ENCODE measurements at places on chromosomes 6 and 20.
A peak's percentile ranks its signal among the peaks of the same experiment; 100 is the strongest.

- DNase-seq = no peak
These were observed 586.5 kb downstream of the EPM2A start for GRCh38 chr6:145148776-145149175.

- no peak for DNase-seq
These were observed 7.4 kb downstream of the SNX9 start for GRCh38 chr6:157830354-157831017.

DNA sequence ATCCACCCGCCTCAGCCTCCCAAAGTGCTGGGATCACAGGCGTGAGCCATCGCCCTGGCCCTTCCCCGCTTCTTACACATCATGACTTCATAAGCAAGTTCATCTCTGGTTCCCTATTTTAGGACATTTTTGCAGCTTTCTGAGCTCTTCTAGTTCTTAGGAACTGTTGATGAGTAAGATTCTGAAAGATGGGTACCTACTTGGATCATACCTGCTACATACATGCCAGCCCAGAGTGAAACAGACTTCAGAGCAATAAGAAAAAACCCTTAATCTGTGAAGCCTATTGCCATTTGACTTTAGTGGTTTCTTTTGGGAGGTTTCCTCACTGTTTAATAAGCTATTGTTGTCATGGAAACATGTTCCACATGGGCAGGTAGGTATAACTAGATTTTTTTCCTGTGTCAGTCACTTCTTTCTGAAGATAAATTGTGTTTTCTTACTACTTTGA is 27.9 kb upstream of the TMEM217 start:
- no peak for DNase-seq

DNA sequence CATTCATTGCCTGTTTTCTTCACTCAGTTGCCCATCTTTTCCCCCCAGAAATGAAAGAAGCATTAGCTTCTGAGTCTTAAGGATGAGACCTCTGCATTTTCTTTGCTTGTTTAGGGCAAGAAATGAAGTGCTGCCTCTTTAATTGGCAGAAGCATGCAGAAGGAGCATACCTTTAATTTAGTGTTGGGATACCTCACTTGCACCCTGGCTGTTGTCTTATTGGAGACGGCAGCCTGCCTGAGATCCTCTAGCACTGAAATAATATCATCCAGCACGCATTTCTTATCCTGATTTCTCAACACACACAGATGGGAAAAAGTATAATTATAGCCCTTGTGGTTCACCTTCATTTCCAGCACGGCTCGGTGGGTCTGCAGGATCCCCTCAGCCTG is 43.1 kb downstream of the PTCHD4 start:
- DNase-seq = no peak

DNA sequence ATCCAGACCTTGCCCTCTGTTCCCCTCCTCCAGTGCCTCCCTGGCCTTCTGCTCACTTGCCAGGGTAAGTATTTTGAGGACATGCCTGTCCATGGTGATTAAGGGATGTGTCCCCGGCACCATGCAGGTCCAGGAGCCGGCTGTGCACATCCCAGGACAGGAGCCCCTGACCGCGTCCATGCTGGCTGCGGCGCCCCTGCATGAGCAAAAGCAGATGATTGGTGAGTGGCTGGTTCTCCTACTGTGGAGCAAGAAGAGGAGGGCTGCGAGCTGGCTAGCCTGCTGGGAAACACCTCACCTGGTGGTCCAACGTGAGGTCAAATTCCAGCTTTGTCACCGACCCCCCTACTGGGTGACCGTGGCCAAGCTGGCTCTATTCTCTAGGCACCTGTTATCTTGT is 23.7 kb downstream of the TOMM34 start:
- DNase-seq = no peak

DNA sequence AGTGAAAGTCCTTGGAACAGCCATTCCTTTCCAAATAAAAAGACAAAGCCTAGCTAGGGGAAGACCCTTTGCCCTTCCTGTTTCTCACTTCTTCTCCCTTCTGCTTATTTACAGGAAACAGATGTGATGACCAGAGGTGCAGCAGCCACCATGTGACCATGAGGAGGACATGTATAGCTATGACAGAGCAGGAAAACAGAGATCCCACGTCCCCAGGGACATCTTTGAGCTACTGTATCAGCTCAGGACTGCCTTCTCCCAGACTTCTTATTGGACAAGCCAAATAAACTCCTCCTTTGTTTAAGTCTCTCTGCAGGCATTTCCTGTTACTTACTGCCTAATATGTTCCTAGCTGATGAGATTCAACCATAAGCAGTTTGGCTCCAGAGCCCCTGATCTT is 133.1 kb upstream of the MLN start:
- no peak for DNase-seq

DNA sequence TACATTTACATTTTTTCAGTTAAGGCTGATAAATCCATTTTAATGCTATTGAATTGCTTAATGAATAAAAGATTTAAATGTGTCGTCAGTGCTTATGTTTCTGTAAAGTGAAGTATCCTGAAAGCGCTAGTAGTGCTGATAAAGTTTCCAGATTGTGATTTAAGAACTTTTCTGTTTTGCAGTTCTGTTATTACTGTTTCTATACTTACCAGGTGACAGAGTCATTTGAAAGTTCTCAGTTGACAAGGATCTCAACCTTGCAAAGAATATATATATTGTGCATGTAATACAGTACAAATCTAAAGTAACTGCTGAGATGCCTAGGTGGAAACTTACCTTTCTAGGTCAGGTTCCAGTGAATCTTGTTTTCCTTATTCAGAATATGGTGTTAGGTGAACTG is 201.8 kb downstream of the ARID1B start:
- no peak for DNase-seq

DNA sequence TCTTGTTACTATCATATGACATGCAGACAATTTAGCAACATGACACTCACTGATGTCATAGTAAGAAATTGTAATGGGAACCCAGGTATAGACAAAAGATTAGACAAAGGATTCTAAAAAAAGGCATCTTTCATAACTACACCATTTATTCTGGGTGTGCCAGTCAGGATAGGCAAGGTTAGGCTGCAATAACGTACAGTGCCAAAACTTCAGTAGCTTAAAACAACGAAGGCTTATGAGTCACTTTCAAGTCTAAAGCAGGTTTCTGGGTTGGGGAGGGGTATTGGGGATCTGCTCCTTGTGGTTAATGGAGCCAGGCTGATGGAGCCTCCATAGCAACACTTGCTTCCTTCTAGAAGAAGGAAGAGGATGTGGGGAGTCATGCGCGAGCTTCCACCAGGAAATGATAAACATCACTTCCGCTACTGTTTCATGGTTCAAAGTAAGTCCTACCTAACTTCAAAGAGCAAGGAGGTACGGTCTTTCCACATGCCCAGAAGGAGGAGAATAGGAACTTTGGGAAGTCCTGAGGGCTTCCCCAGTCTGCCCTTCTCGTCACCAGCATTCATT is 2.0 kb upstream of the GTSF1L start:
- no peak for DNase-seq

GRCh38 chr6:111743862-111744692 is 129.2 kb downstream of the FYN start:
- no peak for DNase-seq

GRCh38 chr6:26304797-26305640 is 60.0 kb upstream of the BTN3A2 start:
- DNase-seq = peak; percentile 78

DNA sequence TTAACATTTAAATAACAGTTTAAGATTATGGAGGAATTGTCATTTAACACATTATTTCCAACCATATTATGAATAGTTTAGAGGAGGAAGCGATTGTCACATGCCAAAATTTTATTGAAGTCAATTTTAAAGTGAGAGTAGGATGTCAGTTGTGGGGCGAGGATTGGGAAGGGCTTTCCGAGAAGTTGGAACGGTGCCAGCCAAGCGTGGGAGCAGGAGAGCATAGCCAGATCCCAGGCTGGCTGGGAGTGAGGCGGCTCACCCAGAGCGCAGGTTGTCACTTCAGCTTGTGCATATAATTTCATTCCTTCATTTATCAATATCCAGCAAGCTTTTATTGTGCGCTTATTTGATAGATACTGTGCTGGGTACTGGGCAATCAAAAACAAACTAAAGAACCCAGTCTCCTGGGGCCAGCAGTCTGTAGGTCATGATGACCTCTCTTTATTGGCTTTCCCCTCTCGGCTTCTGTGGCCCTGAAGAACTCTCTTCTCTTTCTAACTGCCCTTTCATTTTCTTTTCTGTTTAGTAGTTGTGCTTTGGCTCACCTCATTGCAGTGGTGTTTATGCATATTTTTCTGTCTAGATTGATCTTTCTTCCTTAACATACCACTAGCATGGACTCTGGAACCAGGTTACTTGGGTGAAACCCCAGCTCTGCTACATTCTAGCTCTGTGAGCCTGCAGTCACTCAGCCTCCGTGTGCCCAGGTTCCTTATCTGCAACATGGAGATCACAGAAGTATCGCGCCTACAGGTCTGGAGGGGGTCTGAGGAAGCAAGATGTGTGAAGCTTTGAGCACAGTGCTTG is 6.4 kb downstream of the CEP43 start:
- DNase-seq = no peak

DNA sequence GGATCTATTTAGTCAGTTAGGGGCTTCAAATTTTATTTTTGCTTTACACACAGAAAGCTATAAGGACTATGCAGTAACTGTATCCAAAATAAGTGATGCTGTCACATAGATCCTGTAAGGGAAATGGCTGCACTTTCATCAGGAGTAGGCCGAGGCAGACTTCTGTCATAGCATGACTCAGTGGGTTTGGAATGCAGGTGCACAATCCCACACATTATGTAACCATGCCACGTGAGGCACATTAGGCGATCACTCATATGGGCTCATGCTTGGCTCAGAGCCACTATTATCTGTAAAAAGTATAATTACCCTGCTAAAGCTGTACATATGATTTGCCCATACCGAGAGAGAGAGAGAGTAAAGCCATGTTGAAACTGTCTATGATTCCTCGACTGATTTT is 1189.4 kb upstream of the EYS start:
- DNase-seq = no peak

- DNase-seq = no peak
These were observed 39.9 kb upstream of the TAB2 start for GRCh38 chr6:149277621-149278020.

All from activated CD4-positive, alpha-beta T cell treated with anti-CD3 and anti-CD28 coated beads, Interleukin-2, amount 50 U/mL, for 24 hours (primary cell).